Peyer's patch (tissue), 4 donors: ENCODE measurements at places on chromosomes 6 and 20. TPM values are rescaled to one million over a fixed set of nuclear protein-coding genes. Genes with fewer than 3 reads are reported as not detected.
A peak's percentile ranks its signal among the peaks of the same experiment; 100 is the strongest.

- no peak for DNase-seq
Observed at GRCh38 chr6:50961611-50962010, 142.9 kb downstream of the TFAP2B start.

DNA sequence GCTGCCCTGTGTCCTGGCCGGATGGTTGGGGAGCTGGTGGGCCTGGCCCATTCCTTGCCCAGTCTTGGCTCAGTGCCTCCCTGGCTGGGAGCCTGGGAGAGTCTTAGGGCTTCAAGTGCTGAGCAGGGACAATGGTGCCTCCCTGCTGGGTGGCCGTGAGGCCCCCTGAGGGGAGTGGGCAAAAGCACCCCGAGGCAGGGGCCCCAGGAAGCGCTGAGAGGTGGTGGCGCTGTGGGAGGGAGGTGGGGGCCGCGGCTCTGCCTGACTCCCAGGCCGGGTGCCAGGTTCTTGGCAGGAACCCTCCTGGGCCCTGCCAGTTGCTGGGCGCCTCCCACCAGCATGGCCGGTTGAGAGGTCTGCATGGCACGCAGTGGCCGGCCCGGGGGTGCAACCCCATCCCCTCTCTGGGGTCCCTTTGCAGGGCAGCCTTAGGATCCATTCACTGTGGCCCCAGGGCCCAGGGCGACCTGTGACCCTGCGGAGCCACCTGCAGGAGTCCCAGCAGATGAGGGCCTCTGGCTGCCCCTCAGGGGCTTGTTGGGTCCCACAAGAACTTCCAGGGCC, 9.2 kb upstream of the RPS21 start:
- no peak for DNase-seq

The HNF4A gene
- 76.7 TPM for total RNA-seq

DNA sequence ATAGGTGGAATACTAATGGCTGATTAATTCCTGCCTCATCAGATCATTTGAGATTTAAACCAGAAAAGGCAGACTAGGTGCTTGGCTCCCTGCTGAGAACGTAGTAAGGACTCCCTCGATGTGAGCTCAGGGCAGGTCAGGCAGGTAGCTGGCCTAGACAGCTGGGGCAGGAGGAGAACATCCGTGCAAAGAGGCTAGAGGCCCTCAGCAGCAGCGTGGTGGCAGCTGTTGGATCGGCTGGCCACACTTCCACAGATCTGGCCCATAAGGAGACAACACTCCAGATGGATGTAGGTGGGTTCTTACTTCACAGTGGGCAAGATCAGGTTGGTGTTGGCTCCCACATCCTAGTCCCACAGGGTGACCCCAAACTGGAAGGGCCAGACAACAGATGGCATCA, 38.5 kb downstream of the EYA2 start:
- DNase-seq = no peak

The ZNF334 gene
- 7.4 TPM for total RNA-seq

DNA sequence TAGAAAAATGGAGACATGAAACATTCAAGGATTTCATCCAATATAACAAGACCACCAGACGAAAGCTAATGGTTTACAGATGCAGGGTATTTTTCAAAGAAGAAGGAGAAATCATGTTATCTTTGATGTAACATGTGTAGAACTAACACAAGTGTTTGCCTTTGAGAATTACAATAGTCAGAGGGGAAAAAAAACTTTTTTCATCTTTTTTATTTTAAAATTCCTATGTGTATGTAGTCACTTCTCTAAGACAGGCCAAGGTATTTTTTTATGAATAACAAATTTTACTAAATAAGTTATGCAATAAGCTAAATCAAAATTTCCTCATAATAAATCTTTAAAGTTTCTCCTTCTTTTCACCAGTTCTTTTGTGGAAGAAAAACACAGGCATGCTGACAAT, 161.4 kb downstream of the PDE7B start:
- no peak for DNase-seq

DNA sequence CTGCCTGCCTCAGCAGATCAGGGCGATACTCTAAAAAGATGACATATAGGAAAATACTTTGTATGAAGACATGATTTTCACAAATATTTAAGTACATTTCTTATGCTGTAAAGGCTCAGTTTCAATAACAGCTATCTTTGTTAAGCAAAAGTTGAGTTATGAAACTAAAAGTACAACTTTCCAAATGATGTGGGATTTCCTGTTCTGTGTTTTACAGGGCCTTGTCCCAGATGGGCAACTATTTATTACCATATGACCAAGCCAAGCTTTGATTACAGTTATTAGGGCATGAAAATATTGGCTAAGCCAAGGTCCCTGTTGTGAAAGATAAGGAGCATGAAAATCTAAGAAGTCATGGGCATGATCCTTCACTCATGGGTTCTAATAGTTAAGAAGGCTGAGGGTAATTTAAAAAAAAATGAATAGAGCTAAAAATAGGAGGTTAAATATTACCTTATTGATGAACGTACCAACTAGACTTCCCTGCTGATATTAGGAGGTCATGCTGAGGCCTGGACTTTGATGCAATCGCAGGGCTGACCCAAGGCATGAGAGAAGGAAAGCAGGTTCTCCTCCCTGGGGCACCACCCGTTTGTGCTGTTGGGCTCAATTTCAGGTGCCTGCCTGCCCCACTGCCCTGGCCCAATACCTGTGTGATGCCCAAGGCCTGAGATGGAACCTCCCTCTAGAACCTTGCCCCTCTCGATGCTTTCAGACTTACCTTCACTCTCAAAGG, 294.4 kb upstream of the PRDM1 start:
- DNase-seq = no peak

- peak; percentile 83 for DNase-seq
Observed at GRCh38 chr20:57432862-57433491, 41.8 kb downstream of the RBM38 start.

GRCh38 chr6:53306819-53307347, 41.9 kb downstream of the ELOVL5 start:
- DNase-seq = no peak

The EMILIN3 gene
- total RNA-seq = not detected

- DNase-seq = no peak
Observed at GRCh38 chr20:10449270-10449669, 14.2 kb downstream of the SLX4IP start.

DNA sequence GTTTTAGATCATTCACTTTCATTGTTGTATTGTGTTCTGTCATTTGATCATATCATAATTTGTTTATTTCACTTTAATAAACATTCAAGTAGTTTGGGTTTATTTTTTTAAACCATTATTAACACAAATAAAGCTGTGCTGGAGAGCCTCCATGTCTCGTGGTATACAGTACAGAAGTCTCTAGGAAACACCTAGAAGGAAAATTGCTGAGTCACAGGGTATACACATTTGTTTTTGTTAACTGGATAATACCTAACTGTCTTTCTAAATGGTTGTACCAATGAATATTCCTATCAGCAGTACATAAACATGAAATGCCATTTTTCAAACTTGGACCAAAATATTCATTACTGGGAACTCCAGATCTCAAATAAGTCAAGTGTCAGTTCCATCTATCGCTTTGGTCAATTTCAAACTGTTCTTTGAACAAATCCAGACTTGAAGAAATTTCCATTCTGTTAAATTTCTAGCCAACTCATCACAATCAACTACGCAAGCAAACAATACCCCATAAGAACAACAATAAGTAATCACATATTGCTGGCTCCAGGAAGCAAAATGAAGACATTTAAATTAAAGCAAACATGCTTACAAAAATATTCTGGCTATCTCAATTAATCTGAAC, 138.1 kb downstream of the ATXN1 start:
- DNase-seq = no peak

- DNase-seq = no peak
Observed at GRCh38 chr6:159931846-159932245, 37.0 kb upstream of the IGF2R start.

The OLIG3 gene
- not detected for total RNA-seq

DNA sequence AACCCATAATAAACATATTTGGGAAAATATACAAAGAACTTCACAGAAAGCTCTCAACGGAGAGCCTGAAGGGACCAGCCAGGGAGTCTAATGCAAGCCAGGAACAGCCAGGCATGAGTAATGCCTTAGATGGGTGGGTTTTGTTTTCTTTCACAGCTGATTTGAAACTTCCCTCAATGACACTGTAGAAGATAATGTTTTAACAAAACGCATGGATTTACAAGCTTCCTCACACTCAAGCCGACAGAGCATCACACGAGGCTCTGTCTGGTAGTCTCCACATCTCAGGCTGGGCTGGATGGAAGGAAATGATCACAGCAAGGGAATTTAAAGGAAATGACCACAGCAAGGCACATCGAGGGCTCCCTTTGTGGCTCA, 113.9 kb downstream of the GMPR start:
- no peak for DNase-seq

GRCh38 chr6:147793871-147794643, 285.6 kb downstream of the SAMD5 start:
- no peak for DNase-seq

DNA sequence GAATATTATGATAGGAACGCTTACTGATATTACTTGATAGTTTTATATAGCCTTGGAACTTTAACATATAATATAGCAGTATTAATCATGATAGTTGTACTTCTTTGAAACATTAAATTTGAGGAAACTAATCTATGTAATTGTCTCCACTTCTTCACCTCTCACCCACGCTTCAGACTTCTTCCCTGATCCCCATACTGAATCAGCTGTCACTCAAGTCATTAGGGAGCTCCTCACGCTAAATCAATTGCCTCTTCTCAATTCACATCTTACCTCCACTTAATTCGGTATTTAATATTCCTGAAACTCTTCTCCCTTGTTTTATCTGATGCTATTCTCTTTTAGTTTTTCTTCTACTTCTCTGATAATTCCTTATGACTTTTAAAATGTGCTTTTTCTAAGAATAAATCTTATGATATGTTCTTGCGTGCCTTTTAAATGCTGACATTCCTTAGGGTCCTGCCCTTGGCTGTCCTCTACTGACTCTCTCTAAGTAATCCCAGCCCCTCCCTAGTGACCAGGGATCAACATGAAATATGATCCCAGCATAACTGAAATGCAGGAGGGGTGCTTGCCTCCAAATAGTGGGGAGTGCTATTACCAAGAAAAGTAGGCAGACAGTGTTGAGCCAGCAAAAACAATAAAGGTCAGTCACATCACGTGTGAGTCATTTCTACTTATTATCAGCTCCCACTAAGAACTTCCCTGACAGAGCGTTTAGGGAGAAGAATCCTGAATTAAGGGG, 9.9 kb downstream of the ANKRD66 start:
- DNase-seq = no peak

- DNase-seq = no peak
Observed at GRCh38 chr6:130769861-130770260, 57.3 kb upstream of the SMLR1 start.

- no peak for DNase-seq
Observed at GRCh38 chr6:14921878-14922671, 323.8 kb upstream of the JARID2 start.

GRCh38 chr6:53464483-53464882, 80.4 kb downstream of the GCLC start:
- DNase-seq = no peak

DNA sequence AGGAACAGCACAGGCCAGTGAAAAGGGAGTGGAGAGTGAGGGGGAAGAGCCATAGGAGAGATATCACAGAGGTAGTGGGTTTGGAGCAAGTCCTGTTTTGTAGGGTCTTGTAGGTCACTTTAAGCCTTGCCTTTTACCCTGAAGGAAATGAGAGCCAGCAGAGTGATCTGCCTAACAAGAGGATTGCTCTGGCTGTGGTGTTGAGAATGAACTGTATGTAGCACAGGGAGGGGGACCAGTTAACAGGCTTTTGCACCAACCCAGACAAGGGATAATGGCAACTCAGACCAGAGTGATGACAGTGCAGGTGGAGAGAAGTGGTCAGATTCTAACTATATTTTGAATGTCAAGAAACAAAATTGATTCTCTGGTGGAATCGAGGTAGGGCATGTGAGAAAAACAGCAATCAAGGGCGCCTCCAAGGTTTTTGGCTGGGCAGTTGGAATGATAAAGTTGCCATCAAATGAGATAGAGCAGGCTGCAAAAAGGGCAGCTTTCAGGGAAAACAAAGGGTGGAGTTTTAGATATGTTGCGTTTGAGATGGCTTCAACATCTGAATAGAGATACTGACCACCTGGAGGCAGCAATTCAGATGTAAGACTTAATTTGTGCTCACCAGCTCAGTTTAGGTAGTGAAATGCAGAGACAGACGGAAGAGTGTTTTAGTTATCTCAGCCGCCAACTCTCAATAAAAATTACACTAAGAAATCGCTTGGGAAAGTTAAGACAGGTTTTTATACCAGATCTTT, 134.4 kb upstream of the BTBD3 start:
- DNase-seq = no peak

- DNase-seq = no peak
Observed at GRCh38 chr20:62335532-62335931, 31.6 kb downstream of the LAMA5 start.

GRCh38 chr6:36752187-36752885, 54.7 kb downstream of the RAB44 start:
- peak; percentile 80 for DNase-seq

The TGM6 gene
- total RNA-seq = not detected

The FHL5 gene
- 10.7 TPM for total RNA-seq
